Stimulated activated CD8-positive, alpha-beta memory T cell treated with anti-CD3 and anti-CD28 coated beads, Interleukin-4, amount 100 ng/mL, for 4 hours (primary cell): ENCODE measurements at places on chromosomes 11 and 22.

DNA sequence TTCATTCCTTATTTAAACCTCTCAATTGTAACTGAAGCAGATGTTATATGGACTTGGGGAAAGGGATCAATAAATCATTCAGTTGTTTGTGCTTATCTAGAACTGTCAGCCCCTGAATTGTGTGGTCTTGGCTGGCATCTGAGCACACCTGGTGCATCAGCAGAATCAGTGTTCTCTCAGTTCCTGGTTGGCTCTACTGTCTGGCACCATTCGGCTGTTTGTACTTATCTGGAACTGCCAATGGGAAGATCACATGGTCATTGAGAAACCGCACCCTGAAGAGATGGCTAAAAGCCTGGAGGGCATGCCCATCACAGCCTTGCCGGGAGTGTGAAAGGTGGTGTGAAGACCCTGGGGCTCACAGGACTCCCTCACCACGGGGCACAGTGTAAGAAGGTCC, 37.1 kb upstream of the EHF start:
- DNase-seq: no peak

- DNase-seq: no peak
Observed at GRCh38 chr11:19805827-19806226, 93.2 kb downstream of the NAV2 start.

- DNase-seq: no peak
Observed at GRCh38 chr11:82873919-82874333, 26.3 kb downstream of the PRCP start.

DNA sequence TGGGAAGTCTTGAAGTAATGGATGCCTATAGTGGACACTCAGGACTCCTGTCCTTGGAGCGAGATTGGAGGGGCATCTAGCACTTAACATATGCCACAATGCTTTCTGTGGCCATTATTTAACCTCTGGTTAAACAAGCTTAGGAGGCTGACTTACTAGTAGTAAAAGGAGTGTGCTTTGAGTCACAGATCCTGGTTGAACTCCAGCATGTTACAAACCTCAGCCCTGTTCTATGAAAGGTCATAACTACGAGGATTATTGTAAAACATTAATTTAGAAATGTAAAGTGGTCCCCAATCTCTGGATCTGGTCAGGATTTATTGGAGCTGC, 1.1 kb upstream of the LBHD1 start:
- DNase-seq: no peak

DNA sequence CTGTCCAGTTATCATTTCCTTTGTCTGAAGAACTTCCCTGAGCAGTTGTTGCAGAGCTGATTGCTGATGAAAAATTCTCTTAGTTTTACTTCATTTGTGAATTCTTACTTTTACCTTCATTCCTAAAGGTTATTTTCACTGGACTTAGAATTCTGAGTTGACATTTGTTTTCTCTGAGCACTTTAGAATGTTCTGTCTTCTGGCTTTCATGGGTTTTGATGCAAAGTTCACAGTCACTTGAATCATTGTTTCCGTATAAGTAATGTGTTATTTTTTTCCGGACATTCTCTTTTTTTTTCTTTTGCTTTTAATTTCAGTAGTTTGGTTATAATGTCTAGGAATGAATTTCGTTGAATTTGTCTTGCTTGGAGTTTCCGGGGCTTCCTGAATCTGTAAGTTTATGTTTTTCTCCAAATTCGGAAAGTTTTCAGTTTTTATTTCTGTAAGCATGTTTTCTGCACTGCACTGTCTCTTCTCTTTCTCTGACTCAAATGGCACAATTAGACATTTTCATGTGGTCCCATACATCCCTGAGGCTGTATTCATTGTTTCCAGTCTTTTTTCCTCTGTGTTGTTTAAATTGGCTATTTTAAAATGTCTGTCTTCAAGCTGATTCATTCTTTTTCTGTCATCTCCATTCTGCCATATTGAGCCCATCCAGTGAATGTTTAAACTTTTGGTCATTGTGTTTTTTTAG, 68.5 kb upstream of the NARS2 start:
- no peak for DNase-seq

DNA sequence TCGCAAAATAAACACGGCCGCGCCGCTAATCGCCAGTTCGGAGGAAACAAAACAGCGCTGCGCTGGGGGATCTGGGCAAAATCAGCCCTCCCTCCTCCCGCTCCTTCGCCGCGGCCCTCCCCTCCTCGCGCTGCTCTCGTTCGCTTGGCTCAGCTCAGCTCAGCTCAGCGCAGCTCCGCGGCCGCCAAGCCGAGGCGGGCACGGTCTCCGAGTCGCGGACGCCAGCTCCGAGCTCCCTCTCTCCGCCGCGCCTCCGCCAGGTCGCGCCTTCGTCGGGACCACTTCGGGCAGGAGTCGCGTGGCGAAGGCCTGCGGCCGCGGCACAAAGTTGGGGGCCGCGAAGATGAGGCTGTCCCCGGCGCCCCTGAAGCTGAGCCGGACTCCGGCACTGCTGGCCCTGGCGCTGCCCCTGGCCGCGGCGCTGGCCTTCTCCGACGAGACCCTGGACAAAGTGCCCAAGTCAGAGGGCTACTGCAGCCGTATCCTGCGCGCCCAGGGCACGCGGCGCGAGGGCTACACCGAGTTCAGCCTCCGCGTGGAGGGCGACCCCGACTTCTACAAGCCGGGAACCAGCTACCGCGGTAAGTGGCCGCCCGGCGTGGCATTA, at the start of gene SPON1:
Gene SPON1, plus strand, starts transcription at position 162 of the 607 bp plus-strand sequence. Its CDS starts 182 bp downstream, at position 344.
- DNase-seq: no peak

DNA sequence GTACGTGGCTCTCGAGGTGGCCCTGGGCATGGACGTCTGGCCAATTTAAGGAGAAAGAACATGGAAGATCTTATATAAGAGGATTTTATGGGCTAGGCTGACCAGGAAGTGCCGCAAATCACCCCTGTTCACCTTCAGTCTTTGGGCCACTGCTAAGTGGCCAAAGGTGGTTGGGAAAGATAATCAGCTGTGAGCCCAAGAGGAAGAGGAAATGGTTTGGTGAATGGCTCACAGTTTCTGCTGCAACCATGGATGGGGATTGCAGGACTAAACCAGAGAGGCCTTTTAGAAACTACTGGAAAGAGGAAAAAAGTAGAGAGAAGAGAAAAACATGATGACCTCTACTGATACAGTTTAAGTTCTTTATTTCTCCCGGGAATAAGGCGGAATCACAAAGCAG, 96.0 kb upstream of the ARHGAP20 start:
- no peak for DNase-seq

- no peak for DNase-seq
Observed at GRCh38 chr11:105582497-105582896, 27.4 kb upstream of the GRIA4 start.

- no peak for DNase-seq
Observed at GRCh38 chr11:14022251-14022650, 59.7 kb downstream of the SPON1 start.

GRCh38 chr22:25110596-25110845, 89.1 kb upstream of the CRYBB3 start:
- no peak for DNase-seq

- DNase-seq: no peak
Observed at GRCh38 chr22:30908051-30908461, 60.5 kb downstream of the MORC2 start.

GRCh38 chr11:75305993-75306392, 45.5 kb downstream of the ARRB1 start:
- DNase-seq: no peak

DNA sequence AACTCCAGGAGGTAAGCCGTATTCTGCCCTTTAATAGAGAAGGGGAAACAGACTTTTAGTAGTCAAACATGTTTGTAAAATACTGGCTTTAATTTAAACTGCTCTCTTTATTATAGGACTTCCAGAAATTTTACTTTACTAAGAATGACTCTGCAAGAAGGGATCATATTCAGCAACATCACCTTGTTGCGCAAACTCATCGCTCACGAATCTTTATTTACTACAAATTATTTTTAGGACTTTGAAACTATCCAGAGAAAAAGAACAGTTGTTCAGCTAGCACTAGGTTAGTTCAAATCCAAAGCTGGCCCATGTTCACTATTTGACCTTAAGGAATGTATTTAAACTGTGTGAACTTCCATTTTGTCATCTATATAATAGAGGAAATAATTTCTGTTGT, 498.3 kb upstream of the TENM4 start:
- no peak for DNase-seq

- peak; percentile 20 for DNase-seq
Observed at GRCh38 chr22:18001040-18001893, 23.1 kb downstream of the MICAL3 start.

DNA sequence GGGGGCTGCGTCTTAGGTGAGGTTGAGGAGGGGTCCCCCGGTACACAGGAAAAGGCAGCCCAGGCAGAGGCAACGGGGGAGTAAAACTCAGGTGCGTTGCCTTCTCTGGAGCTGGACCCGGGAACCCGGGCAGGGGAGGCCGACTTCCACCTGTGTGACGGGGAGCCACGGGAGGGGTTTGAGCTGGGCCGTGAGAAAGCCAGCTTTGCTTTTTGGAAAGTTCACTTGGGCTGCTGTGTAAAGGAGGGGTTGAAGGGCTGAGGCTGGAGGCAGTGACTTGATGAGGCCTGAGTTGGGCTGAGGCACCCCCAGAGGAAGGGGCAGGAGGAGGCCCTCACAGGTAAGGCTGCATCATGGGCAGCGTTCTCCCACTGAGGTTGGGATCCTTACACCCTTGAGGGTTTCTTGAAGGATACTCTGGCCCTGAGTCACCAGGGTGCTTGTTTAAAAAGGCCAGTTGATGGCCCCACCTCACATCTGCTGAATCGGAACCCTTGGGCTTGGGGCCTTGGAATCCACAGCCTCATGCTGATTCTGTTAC, 47.2 kb downstream of the CHRDL2 start:
- DNase-seq: no peak

DNA sequence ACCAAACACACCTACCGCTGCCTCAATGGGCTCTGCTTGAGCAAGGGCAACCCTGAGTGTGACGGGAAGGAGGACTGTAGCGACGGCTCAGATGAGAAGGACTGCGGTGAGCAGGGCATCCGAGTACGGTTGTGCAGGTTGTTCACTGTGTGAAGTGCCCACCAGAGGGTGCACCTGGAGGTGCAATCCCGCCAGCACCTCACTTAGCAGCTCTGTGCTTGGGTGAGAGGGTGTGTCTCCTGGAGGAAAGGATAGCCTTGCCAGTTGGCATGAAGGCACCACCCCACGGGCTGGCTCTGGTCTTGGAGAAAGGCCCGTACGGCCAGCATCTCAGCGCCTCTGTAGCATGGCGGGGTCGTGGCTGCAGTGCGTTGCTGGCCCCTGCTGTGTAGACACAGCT, 39.4 kb downstream of the ST14 start:
- no peak for DNase-seq

- DNase-seq: no peak
Observed at GRCh38 chr11:19447150-19447566, 206.4 kb upstream of the E2F8 start.

- no peak for DNase-seq
Observed at GRCh38 chr11:76695133-76695532, 24.6 kb upstream of the LRRC32 start.

DNA sequence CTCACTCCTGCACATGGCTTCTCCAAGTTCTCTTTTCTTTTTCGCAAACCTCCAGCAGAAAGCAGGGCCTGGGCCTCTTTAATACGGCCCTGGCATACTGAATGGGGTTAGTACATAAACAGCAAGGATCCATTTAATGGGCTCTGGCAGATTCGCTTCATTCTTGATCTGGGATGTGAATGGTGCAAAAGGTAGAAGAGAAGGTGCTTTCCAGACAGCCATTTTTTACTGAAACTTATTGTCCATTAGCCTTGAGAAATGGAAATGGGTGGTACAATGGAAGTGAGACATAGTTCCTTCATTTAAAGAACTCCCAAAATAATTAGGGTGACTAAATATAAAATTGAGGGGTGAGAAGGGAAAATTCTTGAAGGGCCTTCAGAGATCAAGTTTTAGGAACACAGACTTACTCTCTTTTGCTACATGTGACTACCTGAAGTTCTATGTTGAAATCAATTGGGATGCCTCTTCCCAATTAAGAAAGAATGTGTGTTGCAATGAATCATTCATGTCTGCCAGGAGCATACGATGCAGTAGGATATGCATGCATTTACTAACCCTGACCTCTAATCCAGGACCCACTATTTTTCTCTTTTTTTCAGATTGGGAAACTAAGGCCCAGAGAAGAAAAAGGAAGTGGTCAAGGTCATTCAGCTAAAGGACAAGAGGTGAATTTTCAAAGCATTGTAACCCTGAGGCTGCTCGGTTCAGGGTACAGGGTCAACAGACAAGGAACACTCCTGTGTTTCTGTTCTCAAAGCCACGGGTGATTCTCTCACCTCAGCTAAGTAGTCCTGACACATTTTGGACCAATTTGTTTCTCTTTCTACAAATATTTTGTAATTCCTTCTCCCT, 144.1 kb downstream of the BBOX1 start:
- DNase-seq: no peak

GRCh38 chr22:39727541-39727940, 157.0 kb downstream of the CACNA1I start:
- DNase-seq: no peak

DNA sequence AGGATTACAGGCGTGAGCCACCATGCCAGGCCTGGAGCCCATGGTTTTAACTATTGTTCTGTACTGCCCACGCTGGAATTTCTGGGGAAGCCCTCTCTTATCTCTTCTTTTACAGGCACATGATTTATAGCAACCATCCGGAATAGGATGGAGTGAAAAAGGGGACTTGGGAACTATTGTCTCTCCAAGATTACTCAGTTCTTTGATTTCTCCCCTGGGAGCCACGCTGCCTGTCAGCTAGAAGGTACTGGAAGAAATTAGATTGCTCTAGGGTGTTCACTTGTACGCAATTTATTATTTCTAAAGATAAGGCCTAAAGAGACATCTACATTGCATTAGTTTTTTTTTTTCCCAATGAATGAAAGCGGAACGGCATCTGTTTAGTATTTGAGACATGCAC, 65.6 kb upstream of the PTPRJ start:
- DNase-seq: no peak
